ENCODE measurements at places on chromosomes 12 and 14.

DNA sequence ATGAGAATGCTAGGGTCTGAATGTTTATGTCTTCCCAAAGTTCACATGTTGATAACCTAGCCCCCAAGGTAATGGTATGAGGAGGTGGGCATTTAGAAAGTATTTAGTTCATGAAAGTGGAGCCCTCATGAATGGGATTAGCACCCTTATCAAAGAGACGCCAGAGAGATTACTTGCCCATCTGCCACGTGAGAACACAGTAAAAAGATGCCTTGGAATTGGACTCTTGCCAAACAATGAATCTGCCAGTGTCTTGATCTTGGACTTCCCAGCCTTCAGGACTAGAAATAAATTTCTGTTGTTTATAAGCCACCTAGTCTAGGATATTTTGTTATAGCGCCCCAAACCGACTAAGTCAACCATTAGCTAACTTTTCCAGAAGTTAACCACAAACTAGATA lies 92.0 kb upstream of the SLC38A4 start:
- no peak for DNase-seq

- no peak for DNase-seq
Observed at GRCh38 chr14:89963288-89963978, 7.7 kb downstream of the TDP1 start.

- no peak for DNase-seq
Observed at GRCh38 chr12:93094988-93095737, 166.1 kb upstream of the EEA1 start.

DNA sequence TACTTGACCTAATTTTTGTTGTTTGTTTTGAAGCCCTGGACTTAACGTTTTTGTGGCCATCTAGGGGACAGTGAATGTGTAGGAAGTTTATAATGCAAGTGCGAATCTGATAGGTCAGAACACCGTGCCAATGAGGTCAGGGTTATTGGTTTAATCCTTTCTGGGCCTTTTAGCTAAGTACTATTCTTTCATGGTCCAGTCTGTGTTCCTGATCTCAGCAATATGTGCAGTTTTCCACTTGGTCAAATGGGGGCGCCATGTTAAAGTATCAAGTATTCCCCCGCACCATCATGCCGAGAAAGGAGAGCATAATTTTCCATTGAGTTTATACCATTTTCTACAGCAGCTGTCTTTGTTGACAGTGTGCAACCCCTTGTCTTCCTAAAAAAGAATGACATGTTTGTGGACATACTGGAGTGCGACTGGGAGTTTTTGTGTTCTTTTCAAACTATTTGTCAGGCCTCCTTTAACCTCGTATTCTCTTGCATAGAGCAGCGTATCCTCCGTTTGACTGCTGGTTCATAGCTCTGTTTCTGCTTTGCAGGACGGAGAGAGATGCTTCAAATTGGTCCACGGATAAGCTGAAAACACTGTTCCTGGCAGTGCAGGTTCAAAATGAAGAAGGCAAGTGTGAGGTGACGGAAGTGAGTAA lies 1.3 kb downstream of the AHSA1 start:
- peak; percentile 55 for DNase-seq

- no peak for DNase-seq
Observed at GRCh38 chr12:61919686-61920085, 340.5 kb upstream of the USP15 start.

GRCh38 chr14:88554457-88555286 lies at the start of gene PTPN21:
TSS of gene PTPN21 (minus strand) at chr14:88555007. CDS start at chr14:88550417, 4,590 bp downstream.
- no peak for DNase-seq

DNA sequence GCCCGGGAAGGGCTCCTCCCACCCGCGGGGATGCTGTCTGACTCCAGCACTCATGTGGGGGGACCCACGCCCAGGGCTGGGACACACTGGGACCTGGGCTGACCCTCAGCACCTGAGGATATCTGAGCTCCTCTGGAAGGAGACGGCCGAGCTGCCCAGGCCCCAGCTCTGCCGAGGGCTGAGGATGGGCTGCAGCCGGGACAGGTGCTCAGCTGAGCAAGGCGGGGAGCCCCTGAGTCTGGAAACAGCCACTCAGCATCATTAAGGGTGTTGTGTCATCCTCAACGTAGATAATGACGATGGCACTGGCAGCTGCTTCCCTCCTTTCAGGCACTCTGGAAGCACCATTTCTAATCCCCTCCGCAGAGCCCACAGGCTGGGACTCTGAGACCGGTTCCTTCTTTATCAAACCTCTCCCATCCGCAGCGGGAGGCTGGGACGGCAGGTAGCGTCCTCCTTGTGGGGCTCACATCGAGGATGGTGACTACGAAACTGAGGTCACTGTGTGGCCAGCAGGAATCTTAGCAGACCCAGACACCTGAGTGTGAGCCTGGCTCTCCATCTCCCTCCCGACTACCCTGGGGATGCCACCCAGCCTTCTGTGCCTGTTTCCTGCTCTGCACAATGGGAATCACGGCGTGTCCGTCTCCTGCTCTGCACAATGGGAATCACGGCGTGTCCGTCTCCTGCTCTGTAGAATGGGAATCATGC lies 26.7 kb upstream of the SFSWAP start:
- no peak for DNase-seq

GRCh38 chr12:18323159-18323558 lies 61.8 kb downstream of the PIK3C2G start:
- DNase-seq, result no peak

DNA sequence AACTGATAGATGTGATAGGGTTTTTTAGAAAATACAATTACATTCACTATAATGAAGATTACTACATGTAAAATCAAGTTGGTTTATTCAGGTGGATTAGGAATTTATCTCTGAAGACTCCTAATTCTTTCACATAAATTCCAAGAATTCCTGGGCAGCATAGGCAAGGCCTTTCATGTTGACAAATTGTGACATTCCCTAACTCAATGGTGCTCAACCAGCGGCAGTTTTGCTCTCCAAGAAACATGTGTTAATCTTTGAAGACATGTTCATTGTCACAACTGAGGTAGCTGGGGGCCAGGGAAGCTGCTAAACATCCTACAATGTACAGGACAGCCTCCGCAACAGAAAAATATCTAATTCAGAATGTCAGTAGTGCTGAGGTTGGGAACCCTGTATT lies 46.3 kb downstream of the PTPRQ start:
- DNase-seq, result no peak

- DNase-seq, result no peak
Observed at GRCh38 chr12:65653946-65654629, 170.2 kb upstream of the HMGA2 start.

DNA sequence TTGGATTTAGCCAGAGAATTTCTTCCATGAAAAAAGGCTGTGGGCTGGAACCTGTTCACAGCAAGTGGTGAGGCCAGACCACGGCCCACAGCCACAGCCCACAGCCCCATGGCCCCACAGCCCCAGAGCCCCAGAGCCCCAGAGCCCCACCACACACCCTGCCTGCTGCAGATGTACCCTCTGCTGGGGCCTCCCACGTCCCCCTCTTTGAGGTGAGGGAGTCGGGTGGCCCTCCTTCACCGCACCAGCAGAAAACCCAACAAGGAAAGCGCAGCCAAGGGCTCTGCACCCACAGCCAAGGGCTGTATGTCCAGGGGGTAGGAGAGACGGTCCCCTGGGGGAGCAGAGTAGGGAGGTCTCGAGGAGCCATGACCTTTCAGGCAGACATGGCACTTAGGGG lies 327.5 kb upstream of the DIO3 start:
- no peak for DNase-seq

DNA sequence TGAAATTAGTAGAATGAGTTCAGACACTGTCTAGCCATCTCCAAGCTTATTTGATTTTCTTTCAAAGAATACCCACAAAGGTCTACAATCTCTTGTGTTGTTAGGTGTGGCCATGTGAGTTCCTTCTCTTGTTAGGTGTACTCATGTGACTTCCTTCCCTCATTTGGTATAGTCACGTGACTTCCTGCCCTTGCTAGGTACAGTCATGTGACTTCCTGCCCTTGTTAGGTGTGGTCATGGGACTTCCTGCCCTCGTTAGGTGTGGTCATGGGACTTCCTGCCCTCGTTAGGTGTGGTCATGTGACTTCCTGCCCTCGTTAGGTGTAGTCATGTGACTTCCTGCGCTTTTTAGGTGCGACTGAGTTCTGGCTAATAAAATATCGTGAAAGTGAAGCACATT lies 179.6 kb downstream of the TMX1 start:
- DNase-seq, result peak; percentile 75

GRCh38 chr14:102923201-102923924 lies 900 bp downstream of the AMN start:
- no peak for DNase-seq

GRCh38 chr14:74493343-74494261 lies at the start of gene ISCA2:
TSS of gene ISCA2 (plus strand) at chr14:74493765. CDS start at chr14:74493775, 10 bp downstream.
- peak; percentile 99 for DNase-seq
